ENCODE measurements at places on chromosomes 4 and X. TPM values are rescaled to one million over a fixed set of nuclear protein-coding genes. Genes with fewer than 3 reads are reported as not detected.

DNA sequence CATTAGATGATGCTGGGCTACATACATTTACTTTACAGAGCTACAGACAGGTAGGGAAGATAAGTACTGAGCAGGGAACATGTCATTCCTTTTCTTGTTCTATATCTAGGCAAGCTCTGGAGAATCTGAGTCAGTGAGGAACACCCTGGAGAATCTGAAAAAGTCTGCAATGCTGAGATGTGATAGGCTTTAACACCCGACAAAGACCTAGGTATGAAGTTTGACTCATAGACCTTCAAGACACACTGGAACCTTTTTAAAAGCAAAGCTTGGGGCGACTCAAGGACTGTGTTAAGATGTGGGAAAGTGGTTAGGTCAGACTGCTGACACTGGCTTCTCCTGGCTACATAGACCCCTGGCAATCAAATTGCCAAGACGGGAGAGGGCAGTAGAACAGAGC lies 42.8 kb downstream of the OSTC start:
- no peak overlapping the region for H3K4me3 ChIP-seq
- H3K4me1 ChIP-seq = no peaks in the 10 kb centered on the region
- H3K36me3 ChIP-seq = no peaks in the 10 kb centered on the region
- no peaks in the 10 kb centered on the region for H3K27me3 ChIP-seq

AFP gene
- 1.2 TPM for total RNA-seq

GRCh38 chr4:76690011-76690905 lies 207.7 kb downstream of the SOWAHB start:
- DNase-seq = peak; percentile 56
- peak overlapping the region; percentile 39 for H3K27ac ChIP-seq
- H3K36me3 ChIP-seq = no peaks in the 10 kb centered on the region
- H3K27me3 ChIP-seq = peaks cover 13% of the 10 kb centered on the region

DNA sequence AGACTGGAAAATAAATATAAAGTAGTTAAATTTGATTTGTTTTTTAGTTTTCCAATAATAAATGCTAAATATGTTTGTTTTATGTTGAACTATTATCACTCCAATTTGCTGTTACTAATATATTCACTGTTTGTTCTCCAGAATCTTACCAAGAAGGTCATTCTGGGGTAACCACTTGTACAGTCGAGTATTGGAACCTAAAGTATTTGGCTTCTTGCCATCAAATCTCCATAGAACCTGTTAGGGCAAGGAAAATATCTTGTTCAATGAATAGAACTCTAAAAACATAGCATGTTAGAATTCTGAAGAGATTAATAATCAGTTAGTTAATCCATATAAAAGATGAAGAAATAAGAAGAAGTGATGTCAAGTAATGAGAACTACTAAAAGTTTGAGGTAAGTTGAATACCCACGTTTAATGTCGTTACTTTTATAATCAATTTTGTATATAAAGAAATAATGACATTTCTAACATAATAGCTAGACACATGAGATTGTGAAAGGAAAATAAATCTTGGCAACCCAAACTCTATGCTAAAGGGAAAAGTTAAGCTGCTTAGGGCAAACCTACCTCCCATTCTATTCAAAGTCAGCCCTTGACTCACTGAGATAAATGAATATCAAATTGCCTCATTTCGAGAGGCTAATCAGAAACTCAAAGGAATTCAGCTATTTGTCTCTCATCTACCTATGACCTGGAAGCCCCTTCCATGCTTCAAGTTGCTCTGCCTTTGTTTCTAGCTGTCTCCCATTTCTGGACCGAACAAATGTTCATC lies 15.3 kb downstream of the UGT2B15 start:
- no peak overlapping the region for H3K4me3 ChIP-seq
- no peaks in the 10 kb centered on the region for H3K36me3 ChIP-seq
- H3K4me1 ChIP-seq = no peaks in the 10 kb centered on the region
- no peak for DNase-seq
- no peak overlapping the region for H3K27ac ChIP-seq

DNA sequence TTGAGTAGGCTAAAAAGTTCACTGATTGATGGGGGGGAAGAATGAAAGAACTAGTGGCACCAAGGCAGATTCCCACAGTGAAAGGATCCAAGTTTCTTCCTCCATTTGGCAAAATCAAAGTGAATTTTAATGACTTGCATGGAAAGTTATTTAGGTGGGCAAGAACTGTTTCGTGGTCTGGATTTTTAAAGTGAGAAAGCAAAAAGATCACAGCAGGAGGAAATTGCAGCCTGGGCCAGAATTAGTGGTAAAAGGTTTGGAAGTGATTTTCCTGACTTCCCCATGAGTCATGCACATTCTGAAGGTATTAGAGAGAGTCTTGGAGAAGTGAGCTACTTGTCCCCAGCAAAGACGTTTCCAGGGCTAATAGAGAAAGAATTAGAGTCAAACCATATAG lies 207.8 kb downstream of the ANTXR2 start:
- H3K36me3 ChIP-seq = no peaks in the 10 kb centered on the region
- no peak overlapping the region for H3K27ac ChIP-seq
- no peaks in the 10 kb centered on the region for H3K27me3 ChIP-seq
- H3K4me3 ChIP-seq = no peak overlapping the region
- peak; percentile 81 for DNase-seq
- H3K4me1 ChIP-seq = no peaks in the 10 kb centered on the region

DNA sequence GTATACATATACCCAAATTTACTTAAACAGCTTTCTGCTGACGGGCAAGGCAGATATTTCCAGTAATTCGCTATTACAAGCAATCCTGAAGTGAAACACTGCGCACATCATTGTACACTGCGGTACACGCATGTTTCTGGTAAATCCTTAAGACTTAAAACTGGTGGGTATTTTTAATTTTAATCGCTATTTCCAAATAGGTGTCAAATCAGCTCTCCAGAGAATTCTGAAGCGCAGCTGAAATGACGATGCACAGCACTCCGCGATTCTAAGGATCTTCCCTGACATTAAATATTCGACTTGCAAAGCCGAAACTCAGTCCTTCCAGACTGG lies 361 bp downstream of the TMEM128 start:
- peak overlapping the region; percentile 99 for H3K27ac ChIP-seq
- no peak for DNase-seq
- H3K4me3 ChIP-seq = peak overlapping the region; percentile 88
- H3K27me3 ChIP-seq = no peaks in the 10 kb centered on the region

SLC26A1 gene
- 0.58 TPM for total RNA-seq

- no peak for DNase-seq
- H3K36me3 ChIP-seq = no peaks in the 10 kb centered on the region
- H3K27ac ChIP-seq = no peak overlapping the region
- peaks cover 14% of the 10 kb centered on the region for H3K27me3 ChIP-seq
- H3K4me3 ChIP-seq = no peak overlapping the region
These were observed 118.4 kb downstream of the ASB9 start for GRCh38 chrX:15151267-15152186.

- no peak for DNase-seq
- H3K4me3 ChIP-seq = no peak overlapping the region
- no peaks in the 10 kb centered on the region for H3K27me3 ChIP-seq
These were observed 282.0 kb upstream of the DKK2 start for GRCh38 chr4:107318078-107318477.

LDB2 gene
- total RNA-seq = 48.3 TPM

DNA sequence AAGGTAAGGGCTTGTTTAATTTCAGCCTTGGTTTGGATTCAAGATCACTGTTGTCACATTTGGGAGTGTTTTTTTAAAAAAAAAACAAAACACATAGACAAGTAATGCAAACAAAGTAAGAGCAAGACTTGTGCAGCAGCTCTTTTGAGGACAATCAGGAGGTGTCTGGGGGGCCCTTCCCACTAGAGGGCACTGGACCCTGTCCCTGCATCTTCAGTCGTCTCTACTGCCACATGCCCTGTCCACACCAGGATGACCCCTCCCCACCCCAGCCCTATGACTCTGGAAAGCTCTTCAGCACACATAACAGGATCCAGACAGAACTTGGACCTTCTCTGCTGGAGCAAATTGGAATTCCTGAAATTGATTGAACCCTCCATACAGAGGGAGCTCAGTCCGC lies 71.0 kb downstream of the USP46 start:
- H3K4me1 ChIP-seq = no peaks in the 10 kb centered on the region
- H3K36me3 ChIP-seq = no peaks in the 10 kb centered on the region
- DNase-seq = peak; percentile 16
- H3K27ac ChIP-seq = no peak overlapping the region
- H3K4me3 ChIP-seq = no peak overlapping the region

ADH6 gene
- total RNA-seq = not detected

MSN gene
- total RNA-seq = 96.6 TPM

HSD17B13 gene
- total RNA-seq = 0.22 TPM

SSX3 gene
- not detected for total RNA-seq

DNA sequence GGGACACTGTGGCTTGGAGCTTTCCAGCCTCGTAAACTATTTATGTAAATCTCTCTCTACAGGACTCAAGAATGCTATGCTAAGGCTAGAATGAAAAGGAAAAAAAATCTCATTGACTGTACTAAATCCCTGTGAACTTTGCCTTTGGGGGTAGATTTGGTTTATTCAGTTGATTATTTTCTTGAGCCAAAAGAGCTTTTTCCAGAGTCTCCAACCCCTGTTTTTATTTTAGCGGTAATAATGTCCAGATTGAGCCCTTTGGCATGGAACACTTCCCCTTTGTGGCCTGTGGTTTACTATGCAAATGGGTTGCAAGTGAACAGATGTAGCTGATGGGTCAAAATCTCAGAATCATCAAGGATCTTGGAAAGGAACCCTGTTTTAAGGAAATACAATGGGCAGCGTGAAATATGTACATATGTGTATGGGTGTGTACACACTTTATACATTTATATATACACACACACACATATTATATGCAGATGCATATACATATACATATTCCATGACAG lies 72.9 kb downstream of the FAM9B start:
- H3K4me3 ChIP-seq = no peak overlapping the region
- H3K27me3 ChIP-seq = peaks cover 9% of the 10 kb centered on the region
- peak; percentile 36 for DNase-seq
- no peaks in the 10 kb centered on the region for H3K36me3 ChIP-seq

DNA sequence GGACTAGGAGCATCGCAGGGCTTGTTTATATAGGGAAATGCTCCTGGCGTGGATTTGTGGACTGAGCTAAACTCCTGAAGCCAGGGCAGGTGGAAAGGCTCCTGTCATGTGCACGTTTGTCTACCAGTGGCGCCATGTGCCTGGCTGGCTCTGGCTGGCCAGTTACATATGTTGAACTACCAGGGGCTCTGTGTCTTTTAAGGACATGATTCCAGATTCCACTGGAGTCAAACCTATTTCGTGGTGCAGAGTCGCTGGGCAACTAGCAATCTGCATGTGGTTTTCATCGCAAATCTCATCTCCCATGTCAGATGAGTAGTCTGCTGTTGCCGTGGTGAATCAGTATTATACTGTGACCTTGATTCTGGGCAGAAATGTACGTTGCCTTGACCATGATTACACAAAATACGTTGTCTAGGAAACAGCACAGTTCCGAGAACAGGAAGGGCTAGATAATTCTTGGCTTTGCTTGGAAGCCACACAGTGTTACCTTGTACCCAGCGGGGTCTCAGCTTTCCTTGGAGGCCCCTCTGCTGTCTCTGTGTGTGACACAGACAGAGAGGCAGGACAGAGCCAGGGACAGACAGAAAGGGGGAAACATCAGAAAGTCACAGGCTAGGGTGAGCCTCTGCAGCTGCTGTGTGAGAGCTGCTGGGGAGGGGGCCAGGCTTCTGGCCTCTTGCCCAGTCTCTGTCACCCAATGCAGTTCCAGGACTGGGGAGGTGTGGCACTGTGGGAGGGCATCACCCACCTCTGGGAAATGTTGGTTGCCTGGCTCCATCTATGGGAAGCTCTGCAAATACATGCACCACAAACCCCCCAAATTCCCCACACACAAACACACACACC lies 19.2 kb downstream of the PNMA6E start:
- no peaks in the 10 kb centered on the region for H3K36me3 ChIP-seq
- H3K4me1 ChIP-seq = peaks cover 26% of the 10 kb centered on the region
- no peak overlapping the region for H3K4me3 ChIP-seq
- peak overlapping the region; percentile 80 for H3K27ac ChIP-seq
- peak; percentile 94 for DNase-seq

DNA sequence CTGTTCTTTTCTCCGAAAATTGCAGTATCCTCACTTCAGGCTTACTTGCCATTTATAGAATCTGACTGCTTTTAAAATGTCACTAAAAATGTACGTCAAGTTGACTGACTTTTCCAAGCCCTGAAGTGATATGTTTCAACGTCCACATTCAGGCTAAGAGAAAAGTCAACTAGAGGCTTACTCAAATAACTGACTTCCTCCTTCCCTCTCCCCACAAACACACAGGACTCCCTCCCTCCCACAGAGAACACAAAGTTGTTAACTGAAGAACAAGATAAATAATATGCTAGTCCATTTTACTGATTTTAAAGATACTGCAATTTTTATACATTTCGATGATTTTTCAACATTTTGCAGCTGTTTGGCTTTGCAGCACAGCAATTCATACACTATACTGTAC lies 13.8 kb upstream of the CDKL2 start:
- H3K4me3 ChIP-seq = no peak overlapping the region
- H3K27ac ChIP-seq = no peak overlapping the region
- no peak for DNase-seq
- no peaks in the 10 kb centered on the region for H3K4me1 ChIP-seq
- H3K36me3 ChIP-seq = peaks cover 27% of the 10 kb centered on the region

GRCh38 chrX:110665223-110666002 lies 130.2 kb downstream of the CHRDL1 start:
- DNase-seq = peak; percentile 67
- no peak overlapping the region for H3K27ac ChIP-seq
- peaks cover 2% of the 10 kb centered on the region for H3K4me1 ChIP-seq

GRCh38 chr4:9949573-9949972 lies 71.7 kb downstream of the SLC2A9 start:
- no peaks in the 10 kb centered on the region for H3K36me3 ChIP-seq
- no peak for DNase-seq
- no peak overlapping the region for H3K4me3 ChIP-seq
- H3K27ac ChIP-seq = no peak overlapping the region
- no peaks in the 10 kb centered on the region for H3K27me3 ChIP-seq
- peaks cover 4% of the 10 kb centered on the region for H3K4me1 ChIP-seq

GRCh38 chr4:137966504-137966903 lies 275.6 kb downstream of the SLC7A11 start:
- H3K4me1 ChIP-seq = no peaks in the 10 kb centered on the region
- H3K27me3 ChIP-seq = no peaks in the 10 kb centered on the region
- H3K27ac ChIP-seq = no peak overlapping the region
- no peak overlapping the region for H3K4me3 ChIP-seq

- H3K27me3 ChIP-seq = peaks cover 21% of the 10 kb centered on the region
- H3K4me1 ChIP-seq = peaks cover 3% of the 10 kb centered on the region
- no peak overlapping the region for H3K27ac ChIP-seq
- no peak overlapping the region for H3K4me3 ChIP-seq
These were observed 2.7 kb upstream of the GEMIN8 start for GRCh38 chrX:14032406-14032805.

DNA sequence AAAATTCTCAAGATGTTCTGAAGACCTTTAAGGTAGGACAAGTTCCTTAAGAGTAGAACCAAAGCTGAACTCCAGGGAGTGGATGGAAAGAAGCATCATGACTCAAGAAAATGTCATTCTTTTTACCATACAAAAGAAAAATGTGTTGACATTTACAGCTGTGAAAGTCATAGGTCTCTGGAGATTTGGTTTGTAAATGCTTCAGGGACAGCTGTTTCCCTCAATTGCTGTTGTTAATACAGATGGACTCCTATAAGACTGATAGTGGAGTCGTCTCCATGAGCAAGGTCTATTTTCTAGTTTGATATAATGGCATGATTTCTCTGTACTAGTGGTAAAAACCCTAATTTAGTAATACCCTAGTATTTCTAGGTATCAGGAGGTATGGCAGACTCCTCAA lies 101.7 kb downstream of the PHOX2B start:
- H3K4me3 ChIP-seq = no peak overlapping the region
- H3K27ac ChIP-seq = no peak overlapping the region
- no peak for DNase-seq
- peaks cover 26% of the 10 kb centered on the region for H3K36me3 ChIP-seq

GRCh38 chr4:54712206-54712605 lies 54.4 kb downstream of the KIT start:
- H3K36me3 ChIP-seq = peaks cover 2% of the 10 kb centered on the region
- DNase-seq = no peak
- H3K4me1 ChIP-seq = no peaks in the 10 kb centered on the region
- H3K27ac ChIP-seq = no peak overlapping the region
- no peaks in the 10 kb centered on the region for H3K27me3 ChIP-seq
- H3K4me3 ChIP-seq = no peak overlapping the region

All from muscle of leg (tissue), 16 donors.